Psoas muscle (tissue), 8 donors: ENCODE measurements at places on chromosomes 7 and 10. TPM values are rescaled to one million over a fixed set of nuclear protein-coding genes. Genes with fewer than 3 reads are reported as not detected.

DNA sequence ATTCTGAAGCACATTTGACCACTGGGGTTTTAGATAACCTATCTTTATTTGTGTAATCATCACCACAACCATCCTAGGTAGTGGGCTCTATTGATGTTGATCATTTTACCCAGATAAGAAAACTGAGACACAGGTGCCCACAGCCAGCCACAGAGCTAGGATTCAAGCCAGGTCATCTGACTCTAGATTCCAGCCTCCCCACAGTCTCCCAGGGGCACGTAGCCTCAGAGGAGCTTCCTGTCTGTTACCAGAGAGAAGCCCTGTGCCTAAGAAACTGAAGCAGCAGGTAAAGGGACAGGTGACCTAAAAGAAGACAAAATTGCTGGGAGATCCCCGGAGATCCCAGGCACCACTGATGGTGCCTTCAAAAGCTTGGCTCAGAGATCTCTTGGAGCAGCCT is 55.8 kb downstream of the ALOX5 start:
- no peak for DNase-seq

Gene ACTR3C
- polyA plus RNA-seq = 1.4 TPM

DNA sequence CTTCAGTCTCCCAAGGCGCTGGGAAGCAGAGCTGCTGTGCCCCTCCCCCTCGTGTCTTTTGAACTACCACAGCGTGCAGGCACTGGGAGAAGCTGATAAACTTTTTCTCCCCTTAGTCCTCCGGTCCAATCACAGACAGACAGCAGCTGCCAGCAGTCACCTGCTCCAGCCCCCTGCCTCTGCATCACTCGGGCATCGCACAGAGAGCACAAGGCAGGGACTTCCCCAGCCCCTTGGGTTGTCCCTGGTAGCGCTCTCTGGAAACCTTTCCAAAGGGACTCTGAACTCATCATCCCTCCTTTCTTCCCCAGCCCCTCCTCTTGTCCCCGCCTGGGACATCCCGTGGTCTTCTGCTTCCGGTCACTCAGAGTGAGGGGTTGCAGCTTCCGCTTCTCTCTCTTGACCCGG is 1.4 kb upstream of the NEUROG3 start:
- DNase-seq = no peak

Gene RBM20
- polyA plus RNA-seq = 6.7 TPM

GRCh38 chr10:50604809-50605208 is 18.9 kb downstream of the SGMS1 start:
- no peak for DNase-seq

Gene KCTD7
- polyA plus RNA-seq = 2.2 TPM

Gene BNIP3
- polyA plus RNA-seq = 210 TPM

- no peak for DNase-seq
Observed at GRCh38 chr10:70772627-70773026, 12.6 kb downstream of the TBATA start.

- no peak for DNase-seq
Observed at GRCh38 chr10:74049955-74050354, 52.0 kb downstream of the VCL start.

DNA sequence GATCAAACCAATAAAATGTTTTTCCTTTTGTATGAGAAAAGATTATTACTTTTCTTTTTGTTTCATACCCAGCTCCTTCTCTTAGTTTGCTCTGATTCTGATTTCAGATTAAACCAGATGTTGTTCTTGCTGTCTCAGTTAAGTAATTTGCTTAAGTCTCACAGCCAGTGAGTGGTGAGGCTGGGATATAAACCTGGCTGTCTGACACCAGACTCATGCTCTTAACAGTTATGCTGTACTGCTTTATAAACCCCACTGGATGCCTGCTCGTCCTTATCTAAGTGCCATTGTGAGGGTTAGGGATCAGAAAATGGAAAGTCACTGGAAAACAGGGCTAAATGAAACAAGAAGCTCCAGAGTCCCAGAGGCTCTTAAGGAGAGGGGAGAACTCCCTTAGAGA is 24.3 kb downstream of the GARS1 start:
- DNase-seq = no peak

GRCh38 chr7:151194188-151194587 is 7.1 kb upstream of the ASB10 start:
- DNase-seq = no peak

Gene SPOCK2
- 4.3 TPM for polyA plus RNA-seq

Gene NPC1L1
- polyA plus RNA-seq = 0.10 TPM

DNA sequence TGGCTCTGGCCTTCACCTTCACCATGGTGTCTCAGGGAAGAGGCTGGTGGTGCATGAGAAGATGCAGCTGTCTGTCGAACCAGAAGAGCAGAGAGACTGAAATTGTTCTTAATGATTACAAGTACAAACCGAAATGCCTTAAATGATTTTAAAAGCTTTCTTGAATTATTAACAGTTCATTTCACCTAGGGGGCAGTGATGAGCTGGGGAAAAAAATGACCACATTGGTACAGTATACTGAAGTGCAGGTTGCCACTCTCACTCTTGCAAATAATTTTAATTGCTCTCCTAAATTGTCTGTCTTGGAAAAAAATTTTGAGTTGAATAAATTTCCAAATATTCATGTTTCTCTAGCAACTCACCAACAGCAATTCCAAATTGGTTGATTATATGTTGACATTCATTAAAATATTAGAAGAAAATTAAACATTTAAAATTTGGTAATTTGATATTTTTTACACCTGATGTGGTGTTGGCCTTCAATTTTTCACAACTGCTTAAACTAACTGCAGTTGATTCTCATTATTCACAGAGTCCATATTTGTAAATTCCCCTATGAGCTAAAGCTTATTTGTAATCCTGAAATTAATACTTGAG is 692.6 kb downstream of the ZWINT start:
- no peak for DNase-seq

Gene NEBL
- 0.35 TPM for polyA plus RNA-seq

- no peak for DNase-seq
Observed at GRCh38 chr7:32158751-32159745, 88.8 kb upstream of the PDE1C start.

Gene CDK1
- polyA plus RNA-seq = 0.59 TPM

- no peak for DNase-seq
Observed at GRCh38 chr7:105530126-105530525, 1.9 kb upstream of the RINT1 start.
